Right lobe of liver (tissue), 6 donors: ENCODE measurements at places on chromosomes 6 and 20. TPM values are rescaled to one million over a fixed set of nuclear protein-coding genes. Genes with fewer than 3 reads are reported as not detected.

DNA sequence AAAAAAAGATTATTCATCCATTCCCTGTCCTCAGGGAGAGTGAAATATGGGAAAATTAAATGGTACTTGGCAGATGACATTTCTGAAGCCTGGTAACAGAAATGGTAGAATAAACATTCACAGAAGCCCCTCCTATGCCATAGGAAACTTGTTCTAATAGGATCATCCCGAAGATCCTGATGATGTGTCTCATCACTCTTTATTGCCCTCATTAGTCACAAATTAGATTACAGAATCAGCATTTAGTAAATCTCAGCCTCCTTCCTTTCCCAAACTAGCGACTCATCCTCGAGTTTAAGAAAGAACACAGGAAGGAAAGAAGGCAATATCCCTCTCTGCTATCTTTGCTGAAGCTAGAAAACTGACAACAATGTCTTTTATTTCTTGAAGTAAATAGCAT, 154.4 kb downstream of the TMEM200A start:
- no peak for DNase-seq
- no peak overlapping the region for H3K4me3 ChIP-seq
- no peak overlapping the region for H3K27ac ChIP-seq
- no peaks in the 10 kb centered on the region for H3K36me3 ChIP-seq
- H3K27me3 ChIP-seq: no peaks in the 10 kb centered on the region

Gene XKR7
- total RNA-seq: not detected

Gene PLCB4
- 0.20 TPM for total RNA-seq

- H3K4me3 ChIP-seq: no peak overlapping the region
- H3K4me1 ChIP-seq: peaks cover 13% of the 10 kb centered on the region
- H3K27me3 ChIP-seq: no peaks in the 10 kb centered on the region
- H3K27ac ChIP-seq: no peak overlapping the region
- no peaks in the 10 kb centered on the region for H3K36me3 ChIP-seq
Measured at GRCh38 chr20:8194721-8195120, 62.7 kb downstream of the PLCB1 start.

DNA sequence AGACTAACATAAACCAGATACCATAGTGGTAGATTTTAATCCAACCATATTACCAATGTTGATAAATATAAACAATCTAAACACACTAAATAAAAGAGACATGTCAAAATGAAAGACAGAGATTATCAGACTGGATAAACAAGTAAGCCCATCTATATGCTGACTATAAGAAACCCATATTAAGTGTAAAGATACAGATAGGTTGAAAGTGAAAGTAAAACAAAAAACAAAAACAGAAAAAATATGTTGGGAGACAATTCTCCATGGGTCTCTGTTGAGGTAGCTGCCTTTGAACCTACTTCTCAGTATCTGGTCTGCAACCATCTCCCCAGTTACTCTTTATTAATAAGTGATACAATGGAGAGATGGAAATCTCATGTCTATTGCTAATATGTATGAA, 21.2 kb downstream of the REV3L start:
- no peaks in the 10 kb centered on the region for H3K4me1 ChIP-seq
- H3K4me3 ChIP-seq: no peak overlapping the region
- H3K27ac ChIP-seq: no peak overlapping the region
- H3K36me3 ChIP-seq: peaks cover 2% of the 10 kb centered on the region

DNA sequence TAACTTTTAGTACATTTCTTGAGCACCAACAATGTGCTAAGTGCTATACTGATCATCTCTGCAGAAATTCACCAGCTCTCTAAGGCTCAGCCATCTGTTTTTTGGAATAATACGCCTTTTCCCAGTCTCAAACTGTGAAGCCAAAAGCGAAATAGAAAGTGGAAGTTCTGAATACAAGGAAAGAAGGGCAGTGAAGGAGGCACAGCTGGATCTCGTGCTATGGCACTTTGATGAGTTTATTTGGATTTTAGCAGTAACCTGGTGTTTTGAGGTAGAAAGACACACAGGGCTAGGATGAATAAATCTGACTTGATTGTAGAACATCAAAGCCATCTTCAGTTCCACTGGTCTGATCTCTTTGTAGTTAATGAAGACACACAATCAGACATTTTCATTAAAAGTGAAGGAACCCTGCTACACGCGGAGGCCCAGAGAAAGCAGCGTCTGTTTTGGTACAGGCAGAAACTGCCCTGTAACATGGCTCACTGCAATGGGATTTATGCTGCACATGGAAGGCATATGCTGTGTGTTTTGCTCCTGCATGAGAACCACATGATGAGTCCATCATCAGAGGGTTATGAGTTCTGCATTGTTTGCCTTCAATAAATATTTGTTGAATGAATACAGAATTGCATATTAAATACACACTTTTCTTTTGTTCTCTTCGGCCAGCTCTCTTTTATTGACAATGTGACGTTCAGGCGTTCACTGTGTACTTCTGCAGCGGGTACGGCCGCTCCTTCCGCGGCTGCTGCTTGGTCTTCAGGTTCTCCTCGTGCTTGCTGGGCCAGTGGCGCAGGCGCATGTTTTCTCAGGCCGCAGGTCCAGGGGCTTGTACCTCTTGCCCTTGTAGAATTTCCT, 100.9 kb downstream of the PREP start:
- DNase-seq: no peak
- no peak overlapping the region for H3K27ac ChIP-seq
- H3K4me1 ChIP-seq: no peaks in the 10 kb centered on the region
- no peaks in the 10 kb centered on the region for H3K27me3 ChIP-seq
- H3K4me3 ChIP-seq: no peak overlapping the region

Gene MYB
- 0.51 TPM for total RNA-seq

Gene PTK6
- total RNA-seq: 0.95 TPM

- no peaks in the 10 kb centered on the region for H3K36me3 ChIP-seq
- H3K27me3 ChIP-seq: no peaks in the 10 kb centered on the region
- DNase-seq: no peak
- no peak overlapping the region for H3K4me3 ChIP-seq
Measured at GRCh38 chr20:11229772-11230171, 556.0 kb upstream of the JAG1 start.

GRCh38 chr6:74805916-74806696, 399.7 kb downstream of the COL12A1 start:
- H3K27me3 ChIP-seq: no peaks in the 10 kb centered on the region
- H3K36me3 ChIP-seq: no peaks in the 10 kb centered on the region

Gene RNF39
- total RNA-seq: not detected

DNA sequence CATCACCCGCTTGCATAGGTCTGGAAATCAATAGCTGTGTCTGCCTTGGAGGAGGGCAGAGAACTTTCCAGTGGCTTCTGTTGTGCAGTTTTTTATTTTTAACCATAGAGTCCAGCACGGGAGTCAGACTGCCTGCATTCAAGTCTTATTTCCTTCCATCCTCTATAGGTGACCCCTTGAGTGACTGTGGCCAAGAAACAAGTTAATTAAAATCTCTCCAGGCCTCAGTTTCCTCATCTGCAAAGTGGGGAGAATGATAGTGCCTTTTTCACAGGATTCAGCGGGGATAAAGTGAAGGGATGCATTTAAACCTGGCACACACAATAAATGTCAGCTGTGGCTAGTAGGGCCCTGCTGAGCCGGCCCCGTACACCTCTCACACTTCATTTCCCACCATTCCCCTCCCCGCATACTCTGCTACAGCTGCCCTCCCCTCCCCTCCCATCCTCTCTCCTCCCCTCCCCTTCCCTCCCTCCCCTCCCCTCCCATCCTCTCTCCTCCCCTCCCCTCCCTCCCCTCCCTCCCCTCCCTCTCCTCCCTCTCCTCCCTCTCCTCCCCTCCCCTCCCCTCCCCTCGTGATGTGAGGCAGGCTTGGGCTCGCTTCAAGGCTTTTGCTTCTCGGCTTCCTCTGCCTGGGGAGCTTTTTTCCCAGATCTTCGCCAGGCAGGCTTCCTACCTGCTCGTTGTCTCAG, 150.5 kb downstream of the TFAP2C start:
- no peak for DNase-seq
- no peaks in the 10 kb centered on the region for H3K36me3 ChIP-seq
- no peaks in the 10 kb centered on the region for H3K27me3 ChIP-seq
- H3K27ac ChIP-seq: no peak overlapping the region

Gene MUCL3
- not detected for total RNA-seq

Gene HLA-DOB
- total RNA-seq: not detected

DNA sequence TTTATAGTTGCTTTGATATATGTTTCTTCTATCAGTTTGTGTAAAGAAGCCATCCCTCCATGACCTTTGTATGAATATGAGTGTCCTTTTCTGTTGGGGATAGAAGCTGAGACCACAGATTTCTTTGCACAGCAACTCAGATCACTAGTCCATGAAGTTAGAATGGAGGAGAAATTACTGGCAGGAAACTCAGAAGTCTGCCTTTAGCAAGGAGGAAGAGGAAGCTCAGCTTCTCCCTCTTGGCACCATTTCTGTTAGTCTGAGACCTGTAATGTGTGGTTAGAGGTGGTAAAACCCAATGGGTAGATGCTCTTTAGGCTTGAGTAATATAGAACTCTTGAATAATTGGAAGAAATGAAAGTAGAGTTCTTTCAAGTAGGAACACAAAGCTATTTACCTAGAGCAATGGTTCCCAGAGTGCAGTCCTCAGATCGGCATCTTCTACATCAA, 995.3 kb upstream of the FLRT3 start:
- H3K27me3 ChIP-seq: no peaks in the 10 kb centered on the region
- H3K4me1 ChIP-seq: no peaks in the 10 kb centered on the region
- no peaks in the 10 kb centered on the region for H3K36me3 ChIP-seq
- no peak overlapping the region for H3K4me3 ChIP-seq

- H3K4me1 ChIP-seq: no peaks in the 10 kb centered on the region
- no peak overlapping the region for H3K27ac ChIP-seq
- H3K27me3 ChIP-seq: no peaks in the 10 kb centered on the region
- no peak for DNase-seq
Measured at GRCh38 chr6:38755207-38755606, 40.1 kb downstream of the DNAH8 start.

DNA sequence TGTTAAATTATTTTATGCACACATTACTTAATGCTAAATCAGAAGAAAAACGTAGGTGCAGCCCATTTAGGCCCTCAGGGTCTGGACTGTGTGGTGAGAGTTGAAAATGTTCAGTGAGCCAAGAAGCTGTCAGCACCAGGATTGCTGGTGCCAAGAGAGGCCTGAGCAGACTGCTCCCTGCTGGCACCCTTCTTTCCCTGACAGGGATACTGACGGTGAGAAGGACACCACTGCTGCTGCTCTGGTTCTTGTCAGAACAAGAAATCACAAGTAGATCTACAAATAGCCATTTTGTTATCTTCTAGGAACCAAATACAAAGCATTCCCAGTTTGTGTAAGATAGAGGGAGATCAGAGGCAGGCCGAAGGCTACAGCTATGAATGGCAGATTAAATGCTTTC, 48.7 kb upstream of the CRISP1 start:
- no peak overlapping the region for H3K4me3 ChIP-seq
- no peaks in the 10 kb centered on the region for H3K4me1 ChIP-seq
- H3K27me3 ChIP-seq: no peaks in the 10 kb centered on the region
- no peak for DNase-seq

GRCh38 chr6:161439093-161439492, 165.2 kb upstream of the AGPAT4 start:
- H3K36me3 ChIP-seq: no peaks in the 10 kb centered on the region
- H3K27me3 ChIP-seq: no peaks in the 10 kb centered on the region
- no peaks in the 10 kb centered on the region for H3K4me1 ChIP-seq
- H3K4me3 ChIP-seq: no peak overlapping the region
- no peak for DNase-seq

DNA sequence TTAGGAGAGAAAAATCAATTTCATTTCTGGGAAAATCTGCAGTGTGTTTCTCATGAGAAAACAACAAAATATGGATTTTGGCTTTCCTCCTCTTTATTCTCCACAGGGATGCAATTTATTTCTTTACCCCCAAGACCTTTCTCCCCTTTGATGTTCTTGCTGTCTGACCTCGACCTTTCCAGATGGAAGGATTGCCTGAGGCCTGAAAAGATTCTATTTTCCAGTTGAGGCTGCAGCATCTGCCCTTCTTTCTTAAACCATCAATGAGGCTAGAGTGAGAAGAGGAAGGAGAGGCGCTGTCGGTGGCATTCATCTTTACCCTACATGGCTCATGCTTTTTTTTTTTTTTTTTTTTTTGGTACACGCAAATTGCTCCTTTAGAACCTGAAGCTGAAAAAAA, 344.2 kb upstream of the BTBD3 start:
- no peak overlapping the region for H3K4me3 ChIP-seq
- no peaks in the 10 kb centered on the region for H3K27me3 ChIP-seq

DNA sequence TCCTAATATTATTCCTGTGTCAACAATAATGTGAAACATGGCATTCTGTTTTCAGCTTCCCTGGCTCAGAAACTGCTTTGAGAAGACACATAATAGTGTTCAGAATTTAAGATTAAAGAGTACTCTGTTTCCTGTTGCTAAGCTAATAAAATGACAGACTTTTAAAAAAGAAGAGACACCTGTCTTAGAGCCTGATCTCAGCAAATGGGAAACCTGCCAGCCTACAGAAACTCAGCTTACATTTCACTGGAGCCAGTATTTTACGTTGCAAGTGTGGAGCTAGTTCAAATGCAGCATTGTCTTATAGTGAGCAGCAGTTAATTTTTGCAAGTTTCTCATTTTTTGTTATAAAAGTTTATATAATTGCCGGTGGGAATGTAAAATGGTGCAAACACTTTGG, 28.8 kb downstream of the KIZ start:
- no peak overlapping the region for H3K27ac ChIP-seq
- no peaks in the 10 kb centered on the region for H3K27me3 ChIP-seq
- H3K36me3 ChIP-seq: no peaks in the 10 kb centered on the region

Gene B3GAT2
- total RNA-seq: not detected

Gene PMEPA1
- 2.3 TPM for total RNA-seq

DNA sequence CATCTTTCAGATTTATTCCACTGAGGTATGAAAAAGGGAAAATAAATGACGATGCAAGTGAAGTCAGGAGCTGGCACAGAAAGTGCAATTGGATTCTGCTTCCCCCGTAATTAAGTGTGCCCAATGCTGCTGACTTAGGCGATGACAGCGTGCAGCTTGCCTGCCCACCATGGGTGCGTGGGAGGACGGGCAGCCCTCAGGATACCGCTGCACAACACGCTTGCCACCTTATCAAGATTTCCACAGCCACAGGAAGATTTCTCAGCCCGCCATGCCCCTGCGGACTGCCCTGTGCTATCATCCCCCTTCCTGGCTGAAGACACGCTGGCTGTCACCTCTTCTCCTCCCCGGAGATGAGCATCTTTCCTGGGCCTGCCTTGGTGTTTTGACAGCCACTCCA, 103.3 kb upstream of the BACH2 start:
- no peak for DNase-seq
- no peaks in the 10 kb centered on the region for H3K36me3 ChIP-seq
- H3K4me1 ChIP-seq: no peaks in the 10 kb centered on the region
- no peak overlapping the region for H3K4me3 ChIP-seq
- no peak overlapping the region for H3K27ac ChIP-seq
